RWPE2 (cell line): ENCODE measurements at places on chromosomes 7 and 10.

DNA sequence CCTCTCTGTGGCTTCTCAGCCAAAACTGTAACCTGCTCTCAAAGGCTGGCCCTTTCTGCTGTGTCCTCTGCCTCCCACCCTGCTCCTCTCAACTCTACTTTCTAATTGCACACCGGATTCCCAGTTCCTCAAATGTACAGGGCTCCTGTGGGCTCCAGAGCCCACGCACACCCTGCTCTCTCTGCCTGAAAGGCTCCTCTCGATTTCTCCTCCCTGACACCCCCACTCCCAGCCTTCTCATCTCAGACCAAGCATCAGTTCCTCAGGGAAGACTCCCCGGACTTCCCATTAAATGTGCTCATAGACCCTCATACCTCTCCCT is 111.7 kb upstream of the STEAP1B start:
- no peak overlapping the region for H3K27ac ChIP-seq
- H3K4me1 ChIP-seq, result peaks cover 2% of the 10 kb centered on the region
- no peak for DNase-seq
- no peaks in the 10 kb centered on the region for H3K36me3 ChIP-seq
- no peak overlapping the region for H3K4me3 ChIP-seq

GRCh38 chr10:30873411-30873810 is 158.3 kb downstream of the ZNF438 start:
- DNase-seq, result no peak
- no peak overlapping the region for H3K27ac ChIP-seq
- H3K4me1 ChIP-seq, result no peaks in the 10 kb centered on the region
- H3K27me3 ChIP-seq, result no peaks in the 10 kb centered on the region

- no peak overlapping the region for H3K4me3 ChIP-seq
- no peak overlapping the region for H3K27ac ChIP-seq
- H3K27me3 ChIP-seq, result no peaks in the 10 kb centered on the region
- DNase-seq, result no peak
Measured at GRCh38 chr10:124798781-124799180, 2.8 kb upstream of the ABRAXAS2 start.

DNA sequence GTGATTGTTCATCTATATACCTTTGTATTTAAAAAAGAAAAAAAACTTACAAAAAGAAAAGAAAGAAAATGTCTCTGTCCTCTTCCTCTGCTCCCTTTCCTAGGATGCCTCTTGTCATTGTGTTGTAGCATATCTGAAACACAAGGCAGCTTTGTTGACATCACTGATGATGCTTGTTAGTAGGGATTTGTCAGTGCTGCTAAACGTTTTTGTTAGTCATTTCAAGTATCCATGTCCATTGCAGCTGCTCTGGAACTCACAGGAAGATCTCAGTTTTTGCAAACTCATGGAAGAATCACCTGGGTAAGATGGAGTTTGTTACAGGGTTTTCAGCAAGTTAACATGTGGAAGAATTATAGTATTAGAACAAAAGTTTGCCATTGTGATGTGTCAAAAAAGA is 123.6 kb downstream of the CCSER2 start:
- H3K4me1 ChIP-seq, result no peaks in the 10 kb centered on the region
- H3K36me3 ChIP-seq, result 0 out of 2 replicates have a peak, but pooled peaks cover 11% of the 10 kb centered on the region
- DNase-seq, result no peak
- no peak overlapping the region for H3K4me3 ChIP-seq

- no peak overlapping the region for H3K27ac ChIP-seq
- H3K36me3 ChIP-seq, result peaks cover 100% of the 10 kb centered on the region
Measured at GRCh38 chr7:55203300-55203699, 161.8 kb upstream of the LANCL2 start.

GRCh38 chr10:98800263-98800662 is 353.5 kb upstream of the HPS1 start:
- H3K4me1 ChIP-seq, result no peaks in the 10 kb centered on the region
- DNase-seq, result no peak
- no peak overlapping the region for H3K27ac ChIP-seq
- H3K4me3 ChIP-seq, result no peak overlapping the region
- no peaks in the 10 kb centered on the region for H3K27me3 ChIP-seq

GRCh38 chr7:66631471-66631870 is 2.8 kb downstream of the KCTD7 start:
- no peak overlapping the region for H3K4me3 ChIP-seq
- no peaks in the 10 kb centered on the region; the same call in 1 of the 2 replicates for H3K36me3 ChIP-seq
- H3K4me1 ChIP-seq, result no peaks in the 10 kb centered on the region
- no peak overlapping the region for H3K27ac ChIP-seq
- no peaks in the 10 kb centered on the region for H3K27me3 ChIP-seq

- no peaks in the 10 kb centered on the region for H3K4me1 ChIP-seq
- H3K4me3 ChIP-seq, result no peak overlapping the region
- no peaks in the 10 kb centered on the region for H3K36me3 ChIP-seq
Measured at GRCh38 chr7:45967591-45968157, 46.6 kb upstream of the IGFBP3 start.

- H3K4me3 ChIP-seq, result no peak overlapping the region
- H3K27ac ChIP-seq, result no peak overlapping the region
- no peaks in the 10 kb centered on the region; the same call in 1 of the 2 replicates for H3K36me3 ChIP-seq
- peaks cover 2% of the 10 kb centered on the region for H3K27me3 ChIP-seq
- no peak for DNase-seq
- H3K4me1 ChIP-seq, result no peaks in the 10 kb centered on the region
Measured at GRCh38 chr10:91238191-91238590, 17.7 kb downstream of the PCGF5 start.

DNA sequence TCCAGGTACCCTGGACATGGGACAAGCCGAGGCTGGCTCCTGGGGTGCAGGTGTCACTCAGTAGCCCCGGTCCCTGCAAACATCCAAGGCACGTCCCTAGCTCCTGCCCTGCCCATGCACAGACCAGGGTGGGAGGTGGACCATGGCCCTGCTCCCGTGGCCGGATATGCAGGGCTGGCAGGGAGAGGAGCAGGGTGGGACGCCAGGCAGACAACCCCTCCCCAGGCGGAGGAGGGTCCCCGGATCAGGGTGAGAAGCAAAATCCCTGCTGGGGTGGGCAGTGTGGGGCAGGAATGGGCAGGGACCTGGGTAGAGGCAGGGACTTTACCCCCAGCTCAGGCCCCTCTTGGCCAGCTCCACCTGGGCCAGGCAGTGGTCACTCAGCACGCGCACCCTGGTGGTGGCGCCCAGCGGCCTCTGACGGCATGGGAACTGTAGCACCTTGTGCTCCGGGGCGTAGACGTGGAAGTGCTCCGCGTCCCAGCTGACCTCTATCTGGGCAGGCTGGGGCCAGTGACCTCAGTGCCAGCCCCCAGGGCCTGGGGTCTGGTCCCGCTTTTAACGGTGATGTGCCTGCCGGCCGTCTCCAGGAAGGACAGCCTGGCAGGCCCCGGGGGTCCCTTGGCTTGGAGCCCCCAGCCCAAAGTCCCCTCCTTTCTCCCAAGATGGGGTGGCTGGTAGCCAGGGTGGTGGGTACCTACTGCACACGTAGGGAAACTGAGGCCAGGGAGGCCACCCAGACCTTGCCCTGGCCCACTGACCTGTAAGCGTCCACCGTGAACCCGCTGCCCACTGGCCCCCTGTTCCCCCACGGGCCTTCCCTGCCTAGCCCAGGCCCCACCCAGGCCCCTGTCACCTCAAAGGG is 1.2 kb downstream of the GRIFIN start:
- no peaks in the 10 kb centered on the region for H3K27me3 ChIP-seq
- peak; percentile 62 for DNase-seq
- H3K4me3 ChIP-seq, result no peak overlapping the region
- H3K36me3 ChIP-seq, result no peaks in the 10 kb centered on the region
- H3K27ac ChIP-seq, result no peak overlapping the region

- H3K4me3 ChIP-seq, result no peak overlapping the region
- DNase-seq, result no peak
- H3K27me3 ChIP-seq, result no peaks in the 10 kb centered on the region
Measured at GRCh38 chr10:111139567-111139966, 62.7 kb downstream of the ADRA2A start.
